ENCODE measurements at places on chromosomes 6 and 20. TPM values are rescaled to one million over a fixed set of nuclear protein-coding genes. Genes with fewer than 3 reads are reported as not detected.

- DNase-seq = no peak
These were observed 73.3 kb downstream of the MRPL14 start for GRCh38 chr6:44053760-44054556.

- no peak for DNase-seq
These were observed 142.3 kb upstream of the NRSN1 start for GRCh38 chr6:23983735-23984134.

- DNase-seq = no peak
These were observed 36.1 kb downstream of the PHF20 start for GRCh38 chr20:35807877-35808276.

KHDRBS2 gene
- polyA plus RNA-seq = 0.18 TPM

DNA sequence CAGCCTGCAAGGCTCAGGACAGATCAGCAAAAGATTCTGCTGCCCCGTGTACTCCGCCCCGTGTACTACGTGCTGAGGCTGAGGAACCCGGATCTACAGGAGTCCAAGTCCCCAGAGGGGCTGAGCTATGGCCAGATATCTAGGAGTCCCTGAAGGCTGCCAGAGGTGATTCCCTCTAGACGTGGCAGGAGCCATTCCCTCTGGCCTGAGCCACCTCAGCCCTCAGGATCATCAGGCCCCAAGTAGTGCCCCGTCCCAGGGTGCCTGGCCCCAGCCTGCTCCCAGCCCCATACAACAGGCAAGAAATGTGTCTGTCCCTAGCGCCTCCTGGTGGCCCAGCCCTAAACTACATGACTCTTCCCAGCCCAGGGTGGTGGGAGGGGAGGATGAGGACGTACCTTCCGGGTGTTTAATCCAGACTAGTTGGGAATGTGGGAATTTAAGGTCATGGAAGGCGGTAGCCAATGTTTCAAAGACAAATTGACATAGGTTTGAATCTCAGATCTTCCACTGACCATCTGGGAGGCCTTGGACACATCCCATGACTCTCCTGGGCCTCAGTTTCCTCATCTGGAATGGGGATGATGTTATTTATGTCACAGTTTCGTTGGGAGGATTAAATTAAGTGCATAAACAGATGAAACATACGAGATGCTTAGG is 49.4 kb upstream of the PTPN1 start:
- no peak for DNase-seq

DNA sequence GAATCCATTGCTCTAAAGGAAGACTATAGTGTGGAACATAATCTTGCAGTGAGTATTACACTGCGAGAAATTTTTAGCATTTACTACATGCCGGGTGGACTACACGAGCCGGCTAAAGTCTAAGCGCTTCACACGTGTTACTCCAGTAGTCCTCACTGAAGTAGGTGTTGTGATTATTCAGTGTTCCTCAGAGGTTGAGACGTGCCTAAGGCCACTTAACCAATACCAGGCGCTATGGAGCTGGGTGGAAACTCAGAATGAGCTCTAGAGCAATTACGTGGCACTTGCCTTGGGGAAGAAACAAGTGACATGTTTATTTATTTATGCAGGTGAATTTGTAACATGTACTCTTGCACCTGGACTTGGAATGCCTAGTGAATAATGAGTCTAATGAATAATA is 46.4 kb downstream of the SASH1 start:
- DNase-seq = no peak

GRCh38 chr6:52976591-52977035 is 18.5 kb downstream of the GSTA4 start:
- DNase-seq = no peak

DNA sequence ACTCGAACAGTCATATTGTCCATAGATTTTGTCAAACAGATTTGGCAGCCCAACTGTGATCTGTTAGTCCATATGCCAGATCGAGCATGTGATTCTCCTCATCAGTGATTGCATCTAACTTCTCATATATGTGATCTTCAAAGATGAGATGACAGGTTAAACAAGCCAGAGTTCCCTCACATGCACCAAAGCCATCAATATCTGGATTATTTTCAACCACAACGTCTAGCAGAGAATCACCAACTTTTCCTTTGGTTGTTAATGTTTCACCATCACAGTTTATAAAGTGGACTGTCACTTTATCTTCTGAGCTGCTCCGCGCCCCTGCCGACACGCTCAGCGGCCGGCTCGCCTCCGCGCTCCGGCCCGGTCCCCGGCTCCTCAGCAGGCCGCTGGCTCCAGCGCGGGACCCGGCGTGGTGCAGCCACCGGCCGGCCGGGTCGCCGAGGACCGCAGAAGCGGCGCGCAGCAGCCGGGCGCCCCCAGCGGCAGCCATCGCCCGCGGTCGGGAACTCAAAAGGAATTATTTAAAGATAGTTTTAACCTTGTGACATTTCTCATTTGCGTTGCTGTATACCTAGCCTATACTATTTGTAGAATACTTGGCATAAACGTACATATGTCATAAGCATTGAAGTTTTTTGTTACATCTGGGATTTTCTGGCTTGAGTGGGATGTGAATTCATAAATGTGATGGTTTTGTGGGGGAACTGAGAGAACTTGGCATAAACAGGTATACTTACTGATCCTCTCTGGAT is 40.1 kb upstream of the DYNLRB1 start:
- no peak for DNase-seq

DNA sequence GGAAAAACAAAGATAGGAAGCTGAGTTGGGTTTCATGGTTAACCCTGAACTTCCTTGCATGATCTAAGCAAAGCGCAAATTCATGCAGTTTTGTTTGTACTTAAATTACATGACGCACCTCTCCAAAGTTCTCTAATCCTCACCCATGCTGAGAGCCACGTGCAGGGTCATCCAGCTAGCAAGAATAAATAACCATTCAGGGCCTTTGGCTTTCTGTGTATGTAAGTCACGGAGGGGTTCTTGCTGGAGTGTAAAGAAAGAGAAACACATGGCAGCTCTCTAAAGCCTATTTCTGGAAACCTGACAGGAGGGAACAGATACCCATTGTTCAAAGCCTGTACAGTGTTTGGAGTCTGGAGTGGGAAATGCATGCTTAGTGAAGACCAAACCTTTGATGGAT is 171.7 kb upstream of the CCN2 start:
- DNase-seq = no peak

- DNase-seq = peak; percentile 46
These were observed 56.1 kb upstream of the B3GAT2 start for GRCh38 chr6:71012866-71013469.

Measured in forelimb muscle (tissue), 1 donor.